ENCODE measurements at places on chromosomes 5 and 9. TPM values are rescaled to one million over a fixed set of nuclear protein-coding genes. Genes with fewer than 3 reads are reported as not detected.

Gene PLAC8L1
- total RNA-seq, result not detected

Gene IQGAP2
- total RNA-seq, result 124 TPM

Gene FNIP1
- 28.7 TPM for total RNA-seq

Gene VLDLR
- 17.3 TPM for total RNA-seq

Gene OGN
- not detected for total RNA-seq

Gene PHF24
- not detected for total RNA-seq

Gene GABBR2
- not detected for total RNA-seq

Gene GLRA1
- not detected for total RNA-seq

Gene THBS4
- 2.2 TPM for total RNA-seq

Gene SVEP1
- not detected for total RNA-seq

Gene ANKDD1B
- total RNA-seq, result 0.18 TPM

Gene TMC1
- not detected for total RNA-seq

DNA sequence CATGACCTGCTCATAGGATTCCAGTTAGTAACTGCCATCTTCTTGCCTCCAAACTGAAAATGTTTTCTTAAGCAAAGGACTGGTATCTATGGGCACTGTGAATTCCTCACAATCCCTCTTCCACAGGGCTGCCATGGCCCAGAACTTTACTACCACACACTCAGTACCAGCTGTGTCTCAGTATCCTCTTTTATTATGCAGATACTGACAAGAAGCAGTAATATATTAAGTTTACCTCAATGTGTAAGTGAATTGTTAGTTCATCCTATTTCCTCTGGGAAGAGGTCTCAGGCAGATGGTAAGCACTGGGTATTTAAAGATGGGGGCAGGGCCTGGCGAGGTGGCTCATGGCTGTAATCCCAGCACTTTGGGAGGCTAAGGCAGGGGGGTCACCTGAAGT lies 320.8 kb upstream of the RFX3 start:
- no peak for DNase-seq

DNA sequence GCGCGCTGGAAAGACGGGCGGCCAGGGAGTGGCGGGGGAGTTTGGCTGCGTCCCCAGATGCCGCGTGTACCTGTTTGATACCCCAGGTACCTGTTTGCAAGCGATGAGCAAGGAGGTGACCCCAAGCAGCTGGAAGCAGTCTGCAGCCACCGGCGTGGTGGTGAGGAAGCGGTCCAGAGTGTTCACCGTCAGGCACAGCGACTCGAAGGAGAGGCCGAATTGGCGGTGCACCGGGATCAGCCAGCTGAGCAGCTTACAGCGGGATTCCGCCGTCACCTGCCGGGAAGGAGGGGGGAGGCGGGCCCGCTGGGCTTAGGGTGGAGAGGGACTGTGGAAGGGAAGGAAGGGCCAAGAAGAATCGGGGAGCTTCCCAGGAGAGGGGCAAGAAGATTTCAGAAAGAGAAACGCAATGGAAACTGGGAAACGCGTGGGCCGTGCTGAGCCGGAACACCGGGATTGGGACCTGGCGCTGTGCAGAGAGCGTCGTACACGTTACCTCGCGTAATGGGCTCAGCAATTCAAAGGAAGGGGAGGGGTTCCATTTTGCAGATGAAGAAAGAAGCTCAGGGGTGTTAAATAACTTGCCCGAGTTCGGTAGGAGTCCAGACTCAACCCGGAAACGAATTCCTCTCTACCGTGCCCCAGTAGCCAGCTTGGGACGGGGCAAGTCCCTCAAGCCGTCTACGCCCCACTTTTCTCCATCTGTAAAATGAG lies 980 bp downstream of the CCNO start:
- no peak for DNase-seq

GRCh38 chr9:30348904-30349303 lies 2035.5 kb upstream of the ACO1 start:
- no peak for DNase-seq

GRCh38 chr5:111627862-111628261 lies 115.5 kb upstream of the STARD4 start:
- DNase-seq, result no peak

DNA sequence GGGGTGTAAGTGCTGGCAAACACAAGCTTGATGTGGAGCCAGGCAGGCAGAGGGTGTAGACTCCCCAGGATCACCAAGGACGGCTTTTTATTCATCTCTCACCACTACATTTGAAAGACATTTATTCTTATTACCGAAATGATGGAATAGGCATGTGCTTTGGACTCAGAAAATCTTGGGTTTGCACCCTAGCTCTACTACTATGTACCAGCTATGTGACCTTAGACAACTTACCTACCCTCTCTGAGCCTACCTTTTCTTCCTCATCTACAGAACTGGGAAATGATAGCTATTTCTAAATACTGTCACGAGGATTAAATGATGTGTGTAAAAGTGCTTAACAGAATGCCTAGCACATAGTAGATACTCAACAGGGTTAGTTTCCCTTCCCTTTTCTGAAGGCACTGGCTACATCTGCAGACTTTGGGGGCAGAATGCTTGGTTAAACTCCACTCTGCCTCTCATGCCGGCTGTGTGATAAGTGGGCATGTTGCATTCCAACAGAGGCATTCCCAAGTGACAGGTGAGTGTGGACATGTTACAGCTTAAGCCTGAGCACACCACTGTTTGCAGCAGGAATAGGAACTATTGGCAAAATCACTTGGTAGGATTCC lies 94.8 kb downstream of the SLC1A3 start:
- no peak for DNase-seq

DNA sequence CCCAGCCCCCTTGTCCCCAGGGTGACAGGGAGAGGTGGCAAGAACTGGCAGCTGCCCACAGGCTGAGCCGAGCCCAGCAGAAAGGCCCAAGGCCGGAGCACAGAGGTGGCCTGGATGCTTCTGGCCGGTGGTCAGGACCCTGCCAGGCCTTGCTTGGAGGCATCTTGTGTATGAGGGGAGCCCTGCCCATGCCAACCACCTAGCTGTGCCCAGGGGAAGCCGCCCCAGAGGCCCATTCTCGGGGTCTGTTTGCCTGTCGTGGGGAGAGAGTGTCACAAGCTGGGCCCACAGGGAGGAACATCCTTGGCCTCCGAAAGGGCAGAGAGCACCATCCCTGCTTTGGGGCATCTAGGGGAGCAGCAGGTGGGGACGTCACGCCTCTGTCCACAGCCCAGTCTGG lies 10.0 kb downstream of the NKD2 start:
- DNase-seq, result no peak

DNA sequence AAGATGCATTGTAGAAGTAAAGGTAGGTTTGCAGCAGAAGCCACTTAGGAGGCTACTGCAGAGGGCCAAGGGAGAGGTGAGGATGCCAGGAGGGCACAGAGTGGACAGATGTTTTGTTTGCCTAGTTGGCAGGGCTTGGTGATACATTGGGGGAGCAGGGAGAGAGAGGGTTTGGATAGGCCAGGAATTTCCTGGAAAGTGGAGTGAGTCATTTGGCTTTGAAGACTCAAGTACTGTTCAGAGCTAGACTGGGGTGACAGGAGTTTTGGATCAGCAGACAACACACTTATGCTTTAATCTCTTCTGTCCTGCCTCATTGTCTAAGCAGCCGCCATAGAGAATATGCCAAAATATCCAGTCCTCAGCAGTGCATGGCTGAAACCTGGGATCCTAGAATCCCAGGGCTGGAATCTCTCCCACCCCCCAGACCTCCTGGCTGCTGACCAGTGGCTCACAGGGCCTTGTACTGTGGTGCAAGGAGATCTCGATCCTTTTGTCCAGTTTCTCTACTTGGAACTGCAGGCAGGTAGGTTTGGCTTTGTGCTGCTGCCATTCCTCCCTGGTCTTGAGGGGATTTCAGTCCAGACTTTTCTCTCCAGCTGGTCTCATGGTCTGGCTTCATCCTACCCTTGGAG lies 11.0 kb downstream of the TMEM268 start:
- no peak for DNase-seq

DNA sequence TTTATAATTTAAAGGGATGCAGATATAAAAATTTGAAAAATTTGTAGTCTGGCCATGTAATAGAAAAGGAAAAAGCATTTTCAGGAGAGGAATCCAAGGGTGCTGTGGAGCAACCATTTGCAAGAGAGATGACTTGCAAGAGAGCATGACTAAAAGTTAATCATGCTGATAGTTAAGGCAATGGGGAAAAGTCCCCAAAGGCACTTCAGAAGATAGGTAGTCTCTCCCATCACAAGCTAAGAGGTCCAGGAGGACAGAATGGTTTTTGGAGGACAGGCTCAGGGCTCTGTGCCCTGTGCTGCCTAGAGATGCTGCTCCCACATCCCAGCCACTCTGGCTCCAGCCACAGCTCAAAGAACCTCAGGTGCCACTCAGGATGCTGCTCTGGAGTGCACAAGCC lies 38.8 kb downstream of the DNAJB5 start:
- no peak for DNase-seq

- no peak for DNase-seq
These were observed 117.9 kb downstream of the NXNL2 start for GRCh38 chr9:88652876-88653275.

GRCh38 chr5:68957591-68957990 lies 136.2 kb upstream of the SLC30A5 start:
- DNase-seq, result no peak

DNA sequence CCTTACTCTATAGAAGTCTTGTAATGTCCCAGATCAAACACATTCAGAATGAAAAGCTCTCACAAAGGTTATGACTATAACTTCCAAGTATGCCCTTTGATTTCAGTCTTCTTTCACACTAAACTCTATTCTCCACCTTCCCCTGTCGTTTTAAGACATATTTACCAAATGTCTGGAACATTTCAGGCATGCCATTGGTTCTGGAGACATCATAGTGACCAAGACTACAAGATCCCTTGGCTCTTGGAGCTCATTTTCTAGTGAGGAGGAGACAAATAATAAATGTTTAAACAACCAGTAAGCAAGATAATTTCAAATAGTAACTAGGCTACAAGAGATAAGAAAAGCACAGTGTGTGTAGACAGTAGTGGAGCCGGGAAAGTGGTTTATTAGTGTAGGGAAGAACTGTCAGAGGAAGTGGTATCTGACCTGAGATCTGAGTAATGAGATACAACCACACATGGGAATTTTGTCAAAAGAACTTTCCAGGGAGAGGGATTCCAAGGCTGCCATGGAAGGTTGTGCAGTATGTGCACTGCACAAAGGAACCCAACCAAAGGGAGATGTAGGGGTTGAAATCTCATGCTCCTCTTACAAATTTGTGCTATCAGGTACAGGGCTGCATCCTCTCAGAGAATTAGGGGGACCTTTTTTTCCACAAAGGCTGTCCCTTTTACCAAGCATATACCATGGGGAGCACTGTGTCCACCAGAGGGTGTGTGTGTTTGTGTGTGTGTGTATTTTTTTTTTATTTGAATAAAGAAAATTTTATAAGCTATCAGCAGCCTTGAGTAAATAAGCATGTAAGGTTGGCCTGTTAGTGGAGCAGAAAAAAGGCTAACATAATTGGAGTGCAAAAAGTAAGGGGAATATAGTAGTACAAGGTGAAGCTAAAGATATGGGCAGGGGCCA lies 1279.1 kb upstream of the WWC1 start:
- DNase-seq, result no peak

- DNase-seq, result no peak
These were observed 212.9 kb upstream of the SEMA6A start for GRCh38 chr5:116787570-116787969.

- no peak for DNase-seq
These were observed 2.3 kb downstream of the MAN2A1 start for GRCh38 chr5:109691996-109692395.

DNA sequence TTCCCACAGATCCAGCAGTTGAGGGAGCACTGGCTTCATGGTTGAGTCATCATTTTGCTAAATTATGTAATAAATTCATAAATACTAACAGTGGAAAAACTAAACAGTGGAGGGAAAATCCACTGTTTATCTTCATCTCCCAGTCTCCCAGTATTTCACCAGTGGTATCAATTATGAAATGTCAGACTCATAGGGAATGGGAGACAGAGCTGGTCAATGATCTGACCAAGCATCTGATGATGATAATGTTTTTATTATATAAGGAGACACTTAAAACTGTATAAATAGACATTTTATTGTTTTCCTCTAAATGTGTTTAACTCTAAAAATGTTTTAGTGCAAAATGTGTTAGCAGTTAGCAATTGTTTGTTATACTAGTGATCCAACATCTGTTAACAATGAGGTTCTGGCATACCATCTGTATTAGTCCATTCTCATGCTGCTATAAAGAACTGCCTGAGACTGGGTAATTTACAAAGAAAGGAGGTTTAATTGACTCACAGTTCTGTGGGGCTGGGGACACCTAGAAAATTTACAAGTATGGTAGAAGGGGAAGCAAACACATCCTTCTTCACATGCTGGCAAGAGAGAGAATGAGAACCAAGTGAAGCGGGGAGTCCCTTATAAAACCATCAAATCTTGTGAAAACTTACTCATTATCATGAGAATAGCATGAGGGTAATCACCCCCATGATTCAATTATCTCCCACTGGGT lies 11.8 kb upstream of the REEP5 start:
- DNase-seq, result no peak

GRCh38 chr5:174271316-174271715 lies 225.8 kb downstream of the NSG2 start:
- DNase-seq, result no peak

DNA sequence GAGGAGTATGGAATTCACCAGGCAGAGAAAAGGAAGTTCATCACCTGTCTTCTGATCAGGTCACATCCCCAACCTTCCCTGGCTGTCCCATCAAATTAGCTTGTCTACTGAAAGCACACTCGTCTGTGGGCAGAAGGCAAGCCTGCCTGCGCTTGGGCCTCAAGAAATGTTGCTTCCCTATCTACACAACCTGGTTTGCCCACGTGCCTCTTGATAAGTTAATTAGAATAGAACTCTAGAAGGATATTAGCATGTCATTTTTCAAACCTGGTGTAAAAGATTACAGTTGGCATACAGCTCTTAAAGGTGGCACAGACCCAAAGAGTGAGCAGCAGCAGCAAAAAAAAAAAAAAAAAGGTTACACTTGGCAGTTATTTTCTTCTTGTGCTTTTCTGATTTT lies 5.1 kb downstream of the TTC23L start:
- DNase-seq, result no peak

GRCh38 chr5:21126236-21126635 lies 1138.2 kb upstream of the CDH18 start:
- DNase-seq, result no peak

- no peak for DNase-seq
These were observed 298.5 kb downstream of the KDM4C start for GRCh38 chr9:7056254-7056653.

- no peak for DNase-seq
These were observed 45.6 kb upstream of the IL17B start for GRCh38 chr5:149424371-149425315.

DNA sequence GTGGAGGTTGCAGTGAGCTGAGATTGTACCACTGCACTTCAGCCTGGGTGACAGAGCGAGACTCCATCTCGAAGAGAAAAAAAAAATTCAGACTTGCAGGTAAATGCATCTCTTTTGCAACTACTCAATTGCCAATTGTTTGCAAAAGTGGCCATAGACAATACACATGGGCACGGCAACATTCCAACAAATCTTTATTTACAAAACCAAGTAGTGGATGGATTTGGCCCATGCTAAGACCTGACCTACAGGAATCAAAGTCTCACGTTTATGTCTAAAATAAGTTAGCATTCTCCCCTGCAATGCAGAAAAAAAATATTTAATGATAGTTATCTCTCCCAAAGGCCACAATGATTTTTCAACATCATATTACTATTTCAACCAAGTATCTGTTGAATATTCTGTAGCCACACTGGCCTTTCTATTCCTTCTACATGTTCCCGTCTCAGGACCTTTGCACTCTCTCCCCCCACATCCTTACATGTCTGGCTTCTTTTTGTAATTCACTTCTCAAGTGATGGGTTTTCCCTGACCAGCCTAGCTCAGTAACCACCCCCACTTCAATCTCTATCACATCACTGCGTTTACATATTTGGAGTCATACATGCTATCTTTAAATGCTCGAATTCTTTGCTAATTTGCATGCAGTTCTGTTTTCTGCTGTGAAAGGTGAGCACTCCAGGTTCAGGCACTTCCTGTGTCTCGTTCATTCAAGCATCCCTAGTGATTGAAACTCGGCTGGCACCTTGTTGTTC lies 54.2 kb downstream of the FNBP1 start:
- no peak for DNase-seq
